ENCODE measurements at places on chromosomes 12 and 14.
A peak's percentile ranks its signal among the peaks of the same experiment; 100 is the strongest.

DNA sequence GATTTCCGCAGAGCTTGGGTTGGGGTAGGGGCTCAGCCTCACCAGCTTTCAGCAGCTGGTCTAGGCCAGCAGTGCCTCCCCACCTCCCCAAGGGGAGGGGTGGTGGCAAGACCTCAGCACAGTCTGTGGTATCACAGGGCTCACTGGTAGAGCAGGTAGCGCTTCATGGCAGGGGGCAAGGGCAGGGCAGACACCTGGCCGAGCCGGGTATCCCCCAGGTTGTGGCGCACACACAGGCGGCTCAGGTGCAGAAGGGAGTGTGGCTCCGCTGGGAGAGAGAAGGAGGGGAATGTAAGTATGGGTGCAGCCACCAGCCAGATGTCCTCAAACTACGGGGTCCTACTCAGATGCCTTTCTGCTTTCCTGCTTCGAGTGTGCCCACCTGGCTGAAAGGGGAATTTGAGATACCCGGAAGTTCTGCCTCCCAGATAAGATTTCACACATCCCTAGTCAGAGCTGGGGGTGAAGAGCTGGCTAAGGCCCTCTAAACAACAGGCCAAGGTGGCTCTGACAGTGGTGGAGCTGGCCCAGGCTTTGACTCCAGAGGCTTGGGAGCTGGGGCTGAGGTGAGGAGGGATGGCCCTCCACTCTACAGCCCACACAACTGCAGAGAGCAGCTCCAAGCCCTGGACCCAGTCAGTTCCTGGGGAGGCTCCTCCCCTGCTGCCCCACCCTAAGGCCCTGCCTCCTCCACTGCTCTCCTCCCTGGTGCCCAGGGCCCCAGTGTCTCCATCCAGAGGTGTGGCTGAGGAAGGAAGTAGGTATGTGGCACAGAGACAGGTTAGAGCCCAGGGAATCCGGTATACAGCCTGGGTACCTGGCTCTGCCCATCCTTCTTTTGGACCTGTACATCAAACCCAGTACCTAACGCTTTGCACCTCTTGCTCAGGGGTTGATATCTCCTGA is 1.8 kb downstream of the SPSB2 start:
- peak; percentile 23 for DNase-seq

- no peak for DNase-seq
Observed at GRCh38 chr12:132078190-132078589, 65.9 kb downstream of the DDX51 start.

DNA sequence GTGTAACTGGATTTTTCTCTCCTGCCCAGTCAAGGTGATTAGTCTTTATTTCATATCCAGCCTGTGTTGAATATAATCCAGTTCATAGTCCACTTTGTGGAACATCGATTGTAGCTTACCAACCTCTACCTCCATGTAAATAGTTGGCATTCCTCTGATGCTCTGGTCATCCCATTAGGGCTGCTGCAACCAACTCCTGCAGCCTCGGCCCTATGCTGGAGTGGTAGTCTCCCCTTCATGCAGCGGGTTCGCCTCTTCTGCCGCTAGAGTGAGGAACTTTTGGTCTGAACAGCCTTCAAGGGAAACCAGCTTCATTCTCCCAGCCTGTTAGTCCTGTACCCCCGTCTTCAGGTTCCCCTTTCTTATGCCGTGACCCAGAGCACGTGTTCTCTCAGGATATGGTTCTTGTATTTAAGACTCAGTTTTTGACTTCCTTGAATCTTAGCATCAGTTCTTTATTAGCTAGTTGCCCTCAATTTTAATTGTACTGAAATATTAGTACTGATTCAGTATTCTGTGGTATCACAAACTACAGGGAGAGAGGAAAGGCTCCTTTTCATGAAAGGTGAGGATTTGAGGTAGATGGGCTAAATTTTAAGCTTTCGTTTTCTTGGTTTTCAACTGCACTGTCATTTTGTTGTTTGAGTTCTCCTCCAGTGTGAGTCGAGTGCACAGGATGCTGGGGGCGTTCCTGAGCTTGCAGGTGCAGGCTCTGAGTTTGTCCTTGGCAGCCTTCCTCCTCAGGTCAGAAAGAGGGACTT is 33.2 kb downstream of the ZNF664 start:
- no peak for DNase-seq

DNA sequence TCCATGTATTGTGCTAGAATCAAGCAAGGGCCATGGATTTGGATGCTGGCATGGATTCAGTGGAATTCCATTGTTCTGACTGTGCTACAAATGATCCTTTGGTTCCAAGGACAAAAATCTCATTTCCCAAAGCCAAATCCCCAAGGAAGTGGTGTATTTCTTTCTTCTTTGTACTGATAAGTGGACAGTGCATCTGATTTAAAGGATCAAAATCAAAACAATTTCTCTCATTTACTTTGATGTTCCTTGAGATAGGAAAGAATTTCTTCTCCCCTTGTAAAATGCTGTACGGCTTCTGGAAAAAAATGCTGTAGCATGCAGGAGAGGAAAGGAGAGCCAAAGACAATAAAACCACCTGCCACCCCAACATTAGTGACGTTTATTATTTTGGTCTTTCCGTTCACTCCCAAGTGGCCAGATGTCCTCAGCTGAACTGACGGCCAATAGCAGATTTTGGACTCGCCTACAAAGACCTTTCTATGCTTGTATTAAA is 185.7 kb downstream of the PRKD1 start:
- DNase-seq, result no peak

GRCh38 chr12:18373181-18373580 is 111.9 kb downstream of the PIK3C2G start:
- DNase-seq, result no peak

DNA sequence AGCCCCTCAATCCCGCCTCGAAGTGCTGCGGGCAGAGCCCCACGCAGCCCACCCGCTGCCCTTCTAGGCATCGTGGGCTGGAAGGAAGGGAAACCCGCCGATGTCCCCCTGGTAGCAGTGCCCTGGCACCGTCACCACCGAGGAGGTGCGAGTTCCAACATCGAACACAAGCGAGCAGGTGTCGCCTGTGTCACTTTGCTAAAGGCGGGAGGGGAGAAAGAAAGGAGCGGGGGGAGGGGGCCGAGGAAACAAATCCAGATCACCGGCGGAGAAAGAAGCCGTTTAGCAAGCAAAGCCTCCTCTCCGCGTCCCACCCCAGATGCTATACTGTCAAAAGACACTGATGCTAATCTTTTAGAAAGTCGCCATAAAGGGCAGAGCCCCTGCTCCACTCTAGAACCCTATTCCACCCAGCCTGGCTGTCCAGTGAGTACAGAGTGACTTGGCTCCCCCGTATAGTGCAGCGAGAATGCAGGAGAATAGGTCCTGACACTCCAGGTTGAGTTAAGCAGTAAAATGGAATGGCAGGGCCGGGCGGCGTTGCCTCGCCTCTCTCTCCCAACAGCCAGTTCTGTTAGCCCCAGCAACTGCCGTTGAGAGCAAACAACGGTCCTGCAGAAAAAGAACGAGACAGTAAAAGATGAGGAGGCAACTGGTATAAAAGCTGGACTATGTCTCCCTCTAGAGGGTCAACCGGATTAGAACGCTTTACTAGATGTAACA is 67.9 kb upstream of the USP15 start:
- DNase-seq, result peak; percentile 65

DNA sequence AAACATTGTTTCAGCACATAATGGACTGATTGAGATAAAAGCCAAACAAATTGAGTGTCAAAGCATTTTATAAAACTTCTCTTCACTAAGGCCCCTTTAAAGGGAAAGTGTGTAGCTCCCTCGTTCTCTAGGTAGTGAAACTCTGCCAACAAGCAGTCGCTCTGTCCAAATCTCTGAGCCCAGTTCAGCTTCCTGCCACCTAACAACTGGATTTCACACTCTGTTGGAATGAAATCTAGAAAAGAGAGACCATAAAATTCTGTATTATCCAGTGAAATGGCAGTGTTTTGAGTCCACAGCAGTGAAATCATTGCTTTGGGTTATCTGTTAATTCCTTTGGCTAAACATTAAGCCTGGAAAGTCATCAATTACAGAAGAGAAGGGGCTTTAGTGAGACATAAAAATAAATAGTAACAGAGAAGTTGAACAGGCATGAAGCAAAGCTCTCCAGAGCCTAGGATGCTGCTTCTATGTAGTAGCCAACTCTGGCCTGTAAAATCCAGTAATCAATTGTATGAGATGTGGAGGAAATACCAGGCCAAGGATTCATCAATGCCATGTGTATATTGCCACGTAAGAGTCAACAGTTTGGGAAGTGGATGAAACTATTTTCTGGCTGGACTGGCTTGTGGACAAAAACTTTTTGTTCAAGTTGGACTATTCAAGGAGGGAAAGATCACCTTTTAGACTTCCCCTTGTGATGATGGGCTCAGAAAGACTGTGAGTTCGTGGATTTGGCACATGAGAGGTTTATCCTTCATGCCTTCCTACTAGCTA is 122.5 kb downstream of the WIF1 start:
- no peak for DNase-seq

- DNase-seq, result no peak
Observed at GRCh38 chr12:2526371-2526770, 268.4 kb upstream of the FKBP4 start.

GRCh38 chr14:30876692-30877091 is 2.3 kb downstream of the COCH start:
- DNase-seq, result no peak

DNA sequence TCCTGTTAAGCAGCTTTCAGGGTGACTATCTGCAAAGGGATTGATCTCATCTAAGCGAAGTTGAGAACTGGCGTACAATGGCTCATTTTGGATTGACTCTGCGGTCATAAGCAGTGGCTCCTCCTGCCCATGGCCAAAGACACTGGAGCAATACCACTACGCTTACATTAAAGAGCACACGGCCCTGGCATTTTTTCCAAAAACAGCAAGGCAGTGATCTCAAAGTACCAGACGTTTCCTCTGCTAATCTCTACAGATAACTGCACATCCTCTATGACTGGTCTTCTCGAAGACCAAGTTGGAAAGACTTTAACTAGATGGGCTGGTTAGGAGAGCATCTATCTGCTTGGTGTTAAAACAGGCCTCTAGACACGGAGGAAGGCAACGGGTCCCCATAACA is 2.7 kb downstream of the PITPNM2 start:
- no peak for DNase-seq

- DNase-seq, result no peak
Observed at GRCh38 chr12:62657363-62657632, 190.7 kb downstream of the MON2 start.

DNA sequence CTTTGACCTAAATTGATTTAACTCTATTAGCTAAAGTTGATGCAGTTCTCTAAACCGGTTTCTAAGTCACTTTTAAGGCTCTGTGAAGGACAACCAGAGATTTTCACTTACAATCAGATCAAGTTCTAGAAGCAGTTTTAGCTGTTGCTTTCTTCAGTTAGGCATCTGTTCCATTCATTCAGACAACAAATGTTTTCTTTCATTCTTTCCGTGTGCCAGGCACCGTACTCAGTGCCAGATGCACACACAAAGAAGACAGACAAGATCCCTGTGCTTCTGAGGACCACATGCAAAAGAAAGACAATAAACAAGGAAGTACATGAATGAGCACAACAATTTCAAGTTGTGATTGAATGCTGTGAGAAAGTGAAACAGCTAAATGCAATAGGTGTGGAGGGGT is 11.1 kb upstream of the EGLN3 start:
- no peak for DNase-seq

DNA sequence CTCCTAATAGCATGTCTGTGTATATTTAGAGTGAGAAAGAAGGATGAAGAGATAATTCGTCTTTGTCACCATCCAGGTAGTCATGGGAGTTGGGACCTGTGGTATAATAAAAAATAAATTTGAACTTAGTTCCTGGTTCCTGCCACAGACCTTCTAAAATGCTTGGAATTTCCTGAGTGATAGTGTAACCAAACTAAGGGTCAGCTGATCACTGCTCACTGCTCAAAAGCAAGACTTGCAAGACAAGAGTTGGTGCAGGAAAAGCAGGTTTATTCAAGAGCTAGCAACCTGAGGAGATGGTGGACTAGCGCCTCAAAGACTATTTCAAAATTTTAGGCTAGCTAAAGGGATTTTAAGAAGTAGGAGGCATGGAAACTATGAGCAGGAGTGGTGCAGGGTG is 19.1 kb downstream of the ANG start:
- DNase-seq, result no peak

DNA sequence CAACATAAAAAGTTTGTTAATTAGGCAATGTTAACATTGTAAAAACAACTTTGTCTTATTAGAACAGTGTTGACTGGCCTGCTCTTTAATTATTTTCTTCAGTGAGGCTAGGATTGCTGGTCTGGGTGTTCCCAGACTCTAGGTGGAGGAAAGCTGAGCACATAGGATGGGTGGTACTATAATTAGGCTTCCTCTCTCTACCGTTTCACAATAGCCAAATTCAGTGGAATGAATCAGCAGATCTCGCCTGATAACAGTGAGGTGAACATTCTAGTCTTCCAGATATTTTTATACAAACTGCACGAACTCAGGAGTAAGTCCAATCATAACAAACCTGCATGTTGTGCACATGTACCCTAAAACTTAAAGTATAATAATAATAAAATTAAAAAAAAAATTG is 11.9 kb downstream of the PTGDR start:
- no peak for DNase-seq

DNA sequence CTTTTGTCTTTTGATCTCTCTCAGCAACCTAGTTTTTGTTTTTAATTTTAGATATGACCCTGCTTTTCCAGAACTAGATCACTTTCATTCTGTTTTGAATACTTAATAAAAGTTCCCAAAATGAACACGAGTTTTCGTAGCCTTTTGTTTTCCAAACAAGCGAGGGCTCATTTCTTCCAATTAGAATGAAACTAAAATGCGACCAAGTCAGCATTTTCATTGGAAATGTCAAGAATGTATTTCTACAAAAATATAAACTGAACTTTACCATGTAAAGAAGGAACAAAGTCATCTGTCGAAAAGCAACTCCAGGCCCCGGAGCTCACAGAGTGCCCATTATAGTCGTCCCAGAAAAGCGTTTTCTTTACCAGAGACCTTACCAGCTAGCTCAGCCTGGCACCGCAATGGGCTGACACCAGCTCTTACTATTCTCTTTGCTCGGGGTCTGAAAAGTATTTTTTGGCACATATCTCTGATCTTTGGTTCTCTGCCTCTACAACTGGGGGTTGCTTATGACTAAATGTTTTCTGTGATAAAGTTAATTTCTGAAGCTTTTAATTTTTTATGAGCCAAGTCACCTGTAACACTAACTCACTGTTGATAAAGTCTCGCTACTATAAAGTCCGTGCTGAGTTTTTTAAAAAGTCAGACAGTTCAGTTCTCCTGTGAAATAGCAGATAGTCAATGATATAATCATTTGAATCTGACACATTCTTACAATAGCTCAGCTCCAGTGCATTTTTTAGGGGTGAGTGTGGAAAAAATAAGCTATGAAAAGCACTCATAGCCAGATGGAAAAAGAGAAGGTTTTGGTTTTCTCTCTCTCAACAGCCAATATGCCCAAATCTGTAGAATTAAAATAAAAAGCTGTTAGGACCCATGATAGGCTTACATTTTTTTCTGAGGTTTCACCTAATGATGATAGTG is 43.4 kb downstream of the SAMD4A start:
- DNase-seq, result no peak

- DNase-seq, result no peak
Observed at GRCh38 chr12:94260717-94261116, 112.3 kb downstream of the PLXNC1 start.

- DNase-seq, result no peak
Observed at GRCh38 chr12:57444744-57445143, 10.2 kb downstream of the INHBC start.
